Immature natural killer cell (primary cell): ENCODE measurements at places on chromosomes 13 and 19. TPM values are rescaled to one million over a fixed set of nuclear protein-coding genes. Genes with fewer than 3 reads are reported as not detected.

- no peak for DNase-seq
Observed at GRCh38 chr13:46638262-46638661, 85.3 kb downstream of the LRCH1 start.

GRCh38 chr13:92137520-92137919 lies 739.1 kb downstream of the GPC5 start:
- no peak for DNase-seq

DNA sequence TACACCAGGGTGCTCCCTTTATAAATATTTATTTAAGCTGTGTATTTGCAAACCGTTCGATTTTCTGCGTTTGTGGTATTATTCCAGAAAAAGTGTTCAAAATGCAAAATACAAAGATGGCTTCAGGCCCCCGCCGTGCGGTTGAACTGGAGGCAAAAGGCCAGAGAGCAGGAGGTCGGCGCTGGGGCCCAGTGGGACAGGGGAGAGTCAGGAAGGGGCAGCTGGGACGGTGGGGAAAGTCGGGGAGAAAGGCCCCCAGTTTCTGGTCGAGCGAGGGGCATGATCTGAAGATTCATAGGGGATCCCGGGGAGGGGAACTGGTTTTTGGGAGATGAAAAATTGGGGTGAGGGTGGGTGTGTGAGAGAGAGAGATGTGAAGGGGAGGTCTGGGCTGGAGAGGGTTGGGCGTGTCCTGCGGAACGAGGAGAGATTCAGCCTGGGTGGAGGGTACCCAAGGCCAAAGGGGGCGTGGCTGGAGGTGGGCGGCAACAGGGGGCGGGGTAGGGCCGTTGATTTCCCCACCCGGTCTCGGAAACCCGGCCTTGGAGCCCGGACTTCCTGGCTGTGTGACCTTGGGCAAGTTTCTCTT lies 678 bp downstream of the ISOC2 start:
- no peak for DNase-seq

DNA sequence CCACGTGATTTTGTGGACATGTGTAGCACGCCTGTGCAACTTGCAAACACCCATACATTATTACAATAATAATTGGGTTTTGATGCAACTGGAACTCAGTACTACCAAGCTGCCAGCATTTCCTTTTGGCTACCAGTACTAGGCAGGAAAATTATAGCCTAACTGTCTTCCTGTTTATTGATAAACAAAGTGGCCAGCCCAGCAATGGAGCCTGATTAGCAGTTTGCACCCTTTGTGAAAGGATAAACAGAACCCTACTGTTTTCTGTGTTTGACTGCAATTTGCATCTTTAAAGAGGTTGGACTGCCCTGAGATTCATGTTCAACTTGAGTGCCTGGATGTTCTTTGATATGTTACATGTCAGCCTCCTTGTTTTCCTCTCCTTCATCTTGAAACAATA lies 173.9 kb downstream of the ZIC5 start:
- no peak for DNase-seq

DNA sequence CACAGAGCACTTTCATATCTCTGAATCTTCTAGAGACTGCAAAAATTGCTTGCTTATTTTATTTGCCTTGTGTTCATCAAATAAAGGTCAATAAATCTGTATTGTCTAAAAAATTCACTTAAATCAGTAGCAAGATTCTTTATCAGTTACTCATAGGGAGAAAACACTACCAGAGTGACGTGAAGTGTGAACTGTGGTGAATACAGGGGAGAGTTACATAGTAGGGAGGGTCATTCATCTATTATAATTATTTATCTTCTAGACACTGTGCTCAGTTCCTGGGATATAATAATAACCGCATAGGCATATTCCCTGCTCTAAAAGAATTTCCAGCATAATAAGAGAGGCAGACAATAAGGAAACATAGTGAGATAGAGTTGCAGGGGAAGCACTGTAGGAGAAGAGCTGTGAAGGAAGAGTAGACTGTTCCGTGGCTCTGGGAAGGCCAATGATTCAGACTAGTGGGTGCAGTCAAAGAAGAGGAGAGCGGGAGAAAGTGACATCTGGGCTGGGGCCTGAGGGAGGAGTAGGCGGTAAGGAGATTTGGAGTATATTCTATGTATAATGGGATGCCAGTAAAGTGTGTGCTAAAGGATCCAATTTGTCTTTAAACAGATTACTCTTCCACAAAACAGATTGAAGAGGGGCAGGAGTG lies 84.0 kb upstream of the TDRD3 start:
- DNase-seq: no peak

DNA sequence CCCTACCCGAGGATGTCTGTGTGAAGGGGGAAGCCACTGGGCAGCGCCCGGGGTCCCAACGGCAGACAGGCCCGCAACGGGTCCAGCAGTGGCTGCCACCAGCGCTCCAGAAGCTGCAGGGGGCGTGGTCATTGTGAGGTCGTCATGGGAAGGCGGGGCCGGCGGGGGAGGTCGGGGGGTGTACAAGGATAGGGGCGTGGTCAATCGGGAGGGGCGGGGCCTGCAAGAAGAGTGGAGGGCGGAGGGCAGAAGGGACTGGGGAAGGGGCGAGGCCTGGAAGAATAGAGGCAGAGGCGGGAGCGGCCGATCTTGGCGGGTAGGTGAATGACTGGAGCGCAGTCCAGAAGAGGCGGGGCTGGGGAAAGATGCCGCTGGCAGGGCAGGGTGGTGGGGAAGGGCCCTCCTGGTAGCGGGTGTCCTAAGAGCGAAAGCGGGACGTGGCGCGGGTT lies 4.4 kb downstream of the FUZ start:
- DNase-seq: peak; percentile 87

DNA sequence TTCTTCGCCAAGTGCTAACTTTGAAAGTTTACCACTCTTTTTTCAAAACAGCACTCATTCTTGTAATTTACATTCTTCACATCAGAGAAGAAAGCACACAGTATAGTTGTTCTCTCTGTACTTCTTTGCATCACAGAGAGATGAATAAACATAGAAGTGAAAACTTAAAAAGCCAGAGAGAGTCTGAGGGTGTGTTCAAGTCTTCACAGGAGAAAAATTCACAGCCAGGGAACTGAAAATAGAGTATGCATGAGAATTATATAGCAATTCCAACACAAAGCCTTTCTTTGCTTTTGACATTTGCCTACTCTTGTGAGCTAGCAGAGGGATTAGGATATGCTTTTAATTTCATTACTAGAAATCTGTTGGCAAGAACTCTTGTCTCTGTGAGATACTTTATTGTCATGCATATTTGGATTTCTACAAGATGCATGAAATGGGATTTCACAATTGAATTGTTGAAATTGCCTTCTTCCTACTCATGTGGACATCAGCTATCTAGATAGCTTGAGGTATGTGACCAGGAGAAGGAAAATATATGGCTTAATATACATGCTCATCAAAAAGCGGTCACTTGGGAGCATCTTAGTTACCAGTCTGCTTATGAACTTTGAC lies 166.1 kb downstream of the SLC7A1 start:
- DNase-seq: no peak

DNA sequence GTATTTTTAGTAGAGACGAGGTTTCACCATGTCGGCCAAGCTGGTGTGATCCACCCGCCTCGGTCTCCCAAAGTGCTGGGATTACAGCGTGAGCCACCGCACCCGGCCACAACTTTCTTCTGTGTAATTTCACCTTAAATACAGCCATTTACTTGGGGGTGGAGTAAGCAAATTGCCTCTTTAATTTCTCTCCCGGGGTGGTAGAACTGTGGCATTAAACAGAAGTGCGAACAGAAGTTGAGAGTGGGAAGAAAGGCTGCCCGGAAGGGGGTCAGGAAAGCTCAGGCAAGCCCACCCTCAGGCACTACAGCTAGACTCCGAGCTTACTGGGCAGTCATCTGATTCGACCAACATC lies 475 bp upstream of the DNAJC15 start:
- no peak for DNase-seq

DNA sequence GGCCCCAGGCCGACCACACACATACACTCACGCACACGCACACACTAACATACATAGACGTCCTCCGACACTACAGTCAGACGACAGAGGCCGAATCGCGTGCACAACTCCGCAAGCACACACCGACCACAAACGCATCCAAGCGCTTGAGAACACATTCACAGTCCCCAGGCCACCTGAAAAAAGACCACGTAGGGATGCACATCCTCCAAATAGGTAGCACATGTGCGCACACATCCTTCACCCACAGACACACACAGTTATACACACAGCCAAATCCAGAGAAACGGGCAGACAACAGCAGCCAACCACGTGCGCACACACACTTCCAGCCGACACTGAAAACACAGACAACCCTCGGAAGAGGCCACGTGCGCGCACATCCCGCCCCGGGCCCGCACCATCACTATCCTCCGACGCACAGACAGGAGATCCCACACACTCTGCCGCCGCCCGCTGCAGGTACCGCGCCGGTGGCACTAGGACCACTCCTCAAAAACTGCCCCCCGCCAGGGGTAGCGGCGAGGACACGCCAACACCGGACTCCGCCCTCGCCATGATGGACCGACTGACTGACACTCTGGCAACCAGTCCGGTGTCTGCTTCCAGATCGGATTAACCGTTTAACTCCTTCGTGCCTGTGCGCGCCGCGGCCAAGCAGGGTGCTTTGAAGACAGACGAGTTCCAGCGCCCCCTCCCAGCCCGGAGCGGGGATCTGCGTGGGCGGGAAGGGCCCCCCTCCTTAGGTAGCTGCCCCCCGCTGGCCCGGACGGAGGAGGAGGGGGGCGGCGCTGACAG lies 493 bp upstream of the PDE4A start:
- peak; percentile 61 for DNase-seq

DNA sequence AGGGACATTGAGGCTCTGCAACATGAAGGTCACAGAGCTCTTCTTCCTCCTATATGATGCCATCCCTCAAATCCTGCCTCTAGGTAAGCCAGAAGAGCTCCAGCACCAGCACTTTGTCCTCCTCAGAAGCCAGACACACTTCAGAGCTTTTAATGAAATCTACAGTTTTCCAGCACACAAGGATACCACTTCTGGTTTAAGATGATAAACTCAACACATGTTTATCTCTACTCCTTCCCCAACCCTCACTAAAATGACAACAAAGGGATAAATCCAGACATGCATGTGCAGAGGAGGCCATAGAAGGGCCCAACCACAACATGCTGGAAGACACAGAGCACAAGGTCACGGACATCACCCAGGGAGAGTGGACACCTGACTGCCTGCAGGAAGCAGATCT lies 195.3 kb downstream of the USP12 start:
- no peak for DNase-seq

GRCh38 chr13:22468045-22468444 lies 712.7 kb upstream of the SGCG start:
- DNase-seq: no peak

DNA sequence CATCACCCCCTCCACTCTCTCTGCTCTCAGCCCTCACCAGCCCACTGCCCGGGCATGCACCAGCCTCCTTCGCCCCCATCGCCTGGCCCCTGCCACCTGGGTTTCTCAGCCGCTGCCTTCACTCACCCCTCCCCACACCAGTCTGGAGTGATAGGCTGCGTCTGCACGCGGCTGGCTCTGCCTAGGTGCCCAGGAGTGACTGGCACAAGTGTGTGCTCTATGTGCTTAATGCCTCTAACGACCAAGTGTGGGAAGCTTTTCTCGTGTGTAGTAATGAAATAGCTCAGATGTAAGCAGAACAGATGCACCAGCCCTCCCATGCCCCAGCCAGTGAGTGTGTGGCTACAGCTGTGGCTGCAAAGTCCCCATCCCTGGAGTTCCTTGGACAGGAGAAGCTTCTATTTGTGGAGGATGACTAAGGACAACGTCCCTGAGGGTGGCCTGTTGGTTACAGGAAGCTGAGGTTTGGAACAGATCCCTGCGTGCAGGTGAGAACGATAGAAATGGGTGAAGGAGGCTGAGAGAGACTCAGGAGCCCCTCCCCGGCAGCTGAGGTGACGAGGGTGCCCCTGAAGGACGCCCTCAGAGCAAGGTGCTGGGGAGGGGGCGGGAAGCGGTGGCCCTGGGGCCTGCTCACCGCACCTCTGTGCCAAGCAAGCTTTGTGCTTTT lies 35.6 kb downstream of the ATP11A start:
- no peak for DNase-seq

DNA sequence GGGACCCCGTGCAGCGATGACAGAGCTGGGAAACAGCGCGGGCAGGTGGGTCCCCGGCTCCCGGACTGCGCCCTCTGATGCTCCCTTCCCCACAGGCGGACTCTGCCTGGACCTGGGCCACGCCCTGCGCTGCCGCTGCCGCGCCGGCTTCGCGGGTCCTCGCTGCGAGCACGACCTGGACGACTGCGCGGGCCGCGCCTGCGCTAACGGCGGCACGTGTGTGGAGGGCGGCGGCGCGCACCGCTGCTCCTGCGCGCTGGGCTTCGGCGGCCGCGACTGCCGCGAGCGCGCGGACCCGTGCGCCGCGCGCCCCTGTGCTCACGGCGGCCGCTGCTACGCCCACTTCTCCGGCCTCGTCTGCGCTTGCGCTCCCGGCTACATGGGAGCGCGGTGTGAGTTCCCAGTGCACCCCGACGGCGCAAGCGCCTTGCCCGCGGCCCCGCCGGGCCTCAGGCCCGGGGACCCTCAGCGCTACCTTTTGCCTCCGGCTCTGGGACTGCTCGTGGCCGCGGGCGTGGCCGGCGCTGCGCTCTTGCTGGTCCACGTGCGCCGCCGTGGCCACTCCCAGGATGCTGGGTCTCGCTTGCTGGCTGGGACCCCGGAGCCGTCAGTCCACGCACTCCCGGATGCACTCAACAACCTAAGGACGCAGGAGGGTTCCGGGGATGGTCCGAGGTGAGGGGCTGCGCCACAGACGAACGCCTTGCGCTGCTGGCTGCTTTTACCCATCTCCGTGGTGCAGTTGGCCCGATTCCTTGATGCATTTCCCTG lies 7.8 kb upstream of the SELENOV start:
- DNase-seq: peak; percentile 22

DNA sequence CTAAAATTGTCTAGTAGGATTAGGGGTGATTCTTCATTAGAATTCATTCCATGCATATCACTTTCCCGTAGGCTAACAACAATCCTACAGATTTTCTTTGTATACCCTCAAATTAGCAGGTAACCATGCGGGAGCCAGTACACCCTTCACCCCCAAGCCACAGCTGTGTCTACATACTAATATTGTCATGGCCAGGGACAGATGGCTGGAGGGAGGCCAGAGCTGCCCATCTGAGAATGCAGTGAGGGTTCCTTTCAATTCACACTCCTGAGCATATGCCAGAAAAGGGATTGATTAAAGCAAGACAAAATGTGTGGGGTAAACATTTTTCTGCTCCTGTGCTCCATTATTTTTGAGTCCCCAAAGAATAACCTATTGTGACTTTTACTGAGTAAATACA lies 68.9 kb downstream of the FREM2 start:
- no peak for DNase-seq

DNA sequence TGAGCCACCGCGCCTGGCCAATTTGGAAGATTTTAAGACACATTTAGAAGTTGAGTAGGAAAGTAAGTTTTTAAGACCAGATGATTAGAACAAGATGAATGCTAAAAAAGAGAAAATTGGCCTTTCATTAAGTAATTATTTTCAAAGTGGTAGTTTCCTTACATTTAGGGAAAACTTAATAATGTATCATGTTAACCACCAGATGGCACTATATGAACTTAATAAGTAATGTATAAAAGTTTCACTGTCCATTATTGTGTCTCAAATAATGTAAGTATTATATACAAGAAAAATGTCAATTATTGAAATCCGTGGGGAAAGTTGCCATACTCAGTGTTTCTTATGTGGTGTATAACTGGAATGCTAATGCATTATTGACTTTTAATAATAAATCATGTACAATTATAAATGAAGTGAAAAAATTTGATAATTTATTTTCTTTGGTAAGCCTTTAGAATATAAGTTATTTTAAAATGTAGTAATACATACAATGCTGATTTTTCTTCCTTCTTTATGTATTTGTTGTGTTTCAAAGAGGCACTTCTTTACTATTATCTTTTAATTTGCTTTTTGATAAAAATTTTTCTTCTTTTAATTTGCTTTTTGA lies 29.2 kb downstream of the COG6 start:
- peak; percentile 9 for DNase-seq

The PRSS57 gene
- 41.4 TPM for polyA plus RNA-seq

The PSENEN gene
- polyA plus RNA-seq: 129 TPM

The FOXO1 gene
- polyA plus RNA-seq: 15.6 TPM

The NANOS3 gene
- not detected for polyA plus RNA-seq
